ENCODE measurements at places on chromosomes 3 and 15. TPM values are rescaled to one million over a fixed set of nuclear protein-coding genes. Genes with fewer than 3 reads are reported as not detected.

GRCh38 chr15:98794211-98794610, 145.9 kb downstream of the IGF1R start:
- DNase-seq: no peak

DNA sequence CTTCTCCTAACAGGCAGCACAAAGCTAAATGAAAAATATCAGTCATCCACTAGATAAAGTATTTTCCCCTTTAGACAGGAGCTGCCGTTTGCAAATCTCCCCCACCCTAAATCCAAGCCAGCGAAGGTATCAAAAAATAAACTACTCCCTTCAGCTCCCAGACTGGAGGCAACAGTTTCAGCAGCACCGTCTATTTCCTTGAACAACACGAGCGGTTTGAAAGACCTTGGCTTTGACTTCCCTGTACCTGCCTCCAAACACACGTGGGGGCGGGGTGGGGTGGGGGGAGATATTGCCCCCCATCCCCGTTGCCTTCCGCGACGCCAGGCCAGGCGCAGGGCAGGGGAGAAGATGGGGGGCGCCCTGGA, 832 bp upstream of the CACNA1D start:
- DNase-seq: no peak

DNA sequence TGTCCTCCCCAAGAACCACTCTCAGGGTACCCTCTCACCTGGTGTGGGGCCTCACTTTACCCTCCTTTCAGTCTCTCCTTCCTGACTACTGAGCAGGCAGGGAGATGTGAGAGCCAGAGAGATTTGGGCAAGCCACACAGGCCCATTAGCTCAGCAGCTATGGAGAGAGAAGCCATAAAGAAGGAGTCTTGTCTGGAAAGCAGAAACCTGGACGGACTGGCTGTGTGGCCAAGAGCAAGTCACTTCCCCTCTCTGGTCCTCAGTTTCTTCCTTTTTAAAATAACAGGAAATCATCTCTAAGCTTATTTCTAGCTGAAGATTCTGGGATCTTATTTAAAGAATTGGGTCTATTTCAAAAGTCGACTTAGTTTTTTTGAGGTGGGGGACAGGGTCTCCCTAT, 65.8 kb upstream of the ZNF148 start:
- DNase-seq: no peak

GRCh38 chr3:47688488-47688887, 93.2 kb downstream of the SMARCC1 start:
- no peak for DNase-seq

Gene SERPINI2
- total RNA-seq: not detected

Gene FILIP1L
- 17.5 TPM for total RNA-seq

Gene DAZL
- 0.07 TPM for total RNA-seq

Gene TM4SF4
- not detected for total RNA-seq

- no peak for DNase-seq
Observed at GRCh38 chr3:11624161-11624560, 19.6 kb downstream of the VGLL4 start.

- no peak for DNase-seq
Observed at GRCh38 chr3:150472421-150472820, 64.3 kb downstream of the TSC22D2 start.
